Chondrocyte (in vitro differentiated cells): ENCODE measurements at places on chromosomes 2 and 18.

GRCh38 chr2:54083021-54083420, 32.4 kb upstream of the ACYP2 start:
- DNase-seq = no peak

- DNase-seq = no peak
Observed at GRCh38 chr2:190197143-190197720, 122.4 kb downstream of the HIBCH start.

- DNase-seq = no peak
Observed at GRCh38 chr18:63379639-63379962, 12.6 kb upstream of the KDSR start.

GRCh38 chr18:36899289-36899688, 70.4 kb downstream of the KIAA1328 start:
- DNase-seq = no peak

- no peak for DNase-seq
Observed at GRCh38 chr2:48131539-48132270, 225.4 kb upstream of the FBXO11 start.
